Stimulated activated CD4-positive, alpha-beta T cell treated with anti-CD3 and anti-CD28 coated beads, Interleukin-2, amount 100 ng/mL, for 24 hours (primary cell): ENCODE measurements at places on chromosomes 16 and 17.
A peak's percentile ranks its signal among the peaks of the same experiment; 100 is the strongest.

GRCh38 chr16:48054881-48055601 lies 100.8 kb downstream of the ABCC12 start:
- no peak for DNase-seq

DNA sequence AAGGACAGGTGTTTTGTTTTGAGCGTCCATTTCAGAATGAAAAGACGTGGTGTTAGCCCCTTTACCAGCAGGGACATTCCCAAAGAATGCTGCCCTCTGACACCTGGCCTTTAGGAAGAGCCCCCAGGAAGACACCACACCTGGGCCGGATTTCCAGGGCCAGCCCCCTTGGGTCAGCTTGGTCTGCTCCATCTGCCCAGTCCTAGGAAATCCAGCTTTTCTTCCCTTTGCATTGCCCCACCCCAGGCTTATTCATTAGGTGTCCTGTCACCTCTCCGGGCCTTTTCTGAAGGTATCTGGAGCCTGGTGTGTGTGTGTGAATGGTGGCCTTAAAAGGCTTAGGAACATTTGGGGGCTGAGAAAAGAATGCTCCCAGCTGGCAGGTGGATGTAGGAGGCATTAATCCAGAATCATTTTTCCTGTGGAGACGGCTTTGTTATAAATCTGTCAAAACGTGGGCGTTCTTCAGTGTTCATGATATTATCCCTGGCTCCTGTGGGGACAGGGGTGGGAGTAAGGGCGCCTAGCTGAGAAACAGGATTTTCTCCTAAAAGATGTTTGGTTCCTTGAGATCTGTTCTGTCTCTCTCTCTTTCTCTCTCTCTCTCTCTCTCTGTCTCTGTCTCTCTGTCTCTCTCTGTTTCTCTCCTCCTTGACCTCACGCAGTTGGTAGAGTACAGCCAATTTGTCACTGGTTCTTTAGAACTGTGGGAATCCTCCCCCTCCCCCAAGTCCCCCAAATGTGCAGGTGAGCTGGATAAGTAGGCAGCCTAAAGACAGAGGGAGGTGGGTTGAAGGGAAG lies 84.0 kb downstream of the NTN1 start:
- no peak for DNase-seq

DNA sequence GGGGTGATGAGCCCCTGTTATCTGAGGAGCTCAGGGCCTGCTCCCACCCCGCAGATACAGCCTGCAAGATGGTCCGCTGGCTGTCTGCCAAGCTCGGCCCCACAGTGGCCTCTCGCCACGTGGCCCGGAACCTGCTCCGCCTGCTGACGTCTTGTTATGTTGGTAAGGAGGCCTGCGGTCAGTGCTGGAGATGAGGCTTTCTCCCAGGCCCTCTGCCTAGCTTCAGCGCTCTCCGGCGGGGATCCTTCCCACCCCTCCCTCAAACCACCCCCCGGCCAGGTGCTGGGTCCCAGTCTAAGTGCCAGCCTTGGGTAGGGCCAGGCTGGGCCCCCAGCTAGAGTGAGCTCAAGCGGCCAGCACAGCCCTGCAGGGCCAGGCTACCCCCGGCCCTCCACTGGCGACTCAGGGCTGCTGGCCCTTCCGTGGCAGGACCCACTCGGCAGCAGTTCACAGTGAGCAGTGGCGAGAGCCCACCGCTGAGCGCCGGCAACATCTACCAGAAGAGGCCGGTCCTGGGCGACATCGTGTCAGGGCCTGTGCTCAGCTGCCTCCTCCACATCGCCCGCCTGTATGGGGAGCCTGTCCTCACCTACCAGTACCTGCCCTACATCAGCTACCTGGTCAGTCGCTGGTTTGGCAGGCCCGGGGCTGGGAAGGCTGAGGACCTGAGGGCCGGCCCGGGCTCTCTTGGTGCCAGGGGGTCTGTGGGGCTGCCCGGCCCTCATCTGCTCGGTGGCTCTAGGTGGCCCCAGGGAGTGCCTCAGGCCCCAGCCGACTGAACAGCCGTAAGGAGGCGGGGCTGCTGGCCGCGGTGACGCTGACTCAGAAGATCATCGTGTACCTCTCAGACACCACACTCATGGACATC lies 6.1 kb downstream of the WDR81 start:
- DNase-seq, result no peak

DNA sequence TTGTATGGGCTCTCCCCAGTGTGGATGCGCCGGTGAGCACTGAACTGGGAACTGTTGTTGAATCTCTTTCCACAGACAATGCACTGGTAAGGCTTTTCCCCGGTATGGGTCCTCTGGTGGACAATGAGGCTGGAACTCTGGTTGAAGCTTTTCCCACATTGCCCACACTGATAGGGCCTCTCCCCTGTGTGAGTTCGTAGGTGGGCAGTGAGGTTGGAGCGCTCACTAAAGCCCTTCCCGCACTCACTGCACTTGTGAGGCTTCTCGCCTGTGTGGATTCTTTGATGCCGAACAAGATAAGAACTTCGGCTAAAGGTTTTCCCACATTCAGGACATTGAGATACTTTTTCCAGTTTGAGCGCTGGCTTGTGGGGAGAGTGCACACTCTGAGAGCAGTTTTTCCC lies 17.8 kb downstream of the ZSCAN32 start:
- no peak for DNase-seq

GRCh38 chr17:75535119-75535537 lies 9.6 kb downstream of the LLGL2 start:
- peak; percentile 53 for DNase-seq

GRCh38 chr16:50517450-50518252 lies 30.5 kb upstream of the NKD1 start:
- DNase-seq, result no peak

DNA sequence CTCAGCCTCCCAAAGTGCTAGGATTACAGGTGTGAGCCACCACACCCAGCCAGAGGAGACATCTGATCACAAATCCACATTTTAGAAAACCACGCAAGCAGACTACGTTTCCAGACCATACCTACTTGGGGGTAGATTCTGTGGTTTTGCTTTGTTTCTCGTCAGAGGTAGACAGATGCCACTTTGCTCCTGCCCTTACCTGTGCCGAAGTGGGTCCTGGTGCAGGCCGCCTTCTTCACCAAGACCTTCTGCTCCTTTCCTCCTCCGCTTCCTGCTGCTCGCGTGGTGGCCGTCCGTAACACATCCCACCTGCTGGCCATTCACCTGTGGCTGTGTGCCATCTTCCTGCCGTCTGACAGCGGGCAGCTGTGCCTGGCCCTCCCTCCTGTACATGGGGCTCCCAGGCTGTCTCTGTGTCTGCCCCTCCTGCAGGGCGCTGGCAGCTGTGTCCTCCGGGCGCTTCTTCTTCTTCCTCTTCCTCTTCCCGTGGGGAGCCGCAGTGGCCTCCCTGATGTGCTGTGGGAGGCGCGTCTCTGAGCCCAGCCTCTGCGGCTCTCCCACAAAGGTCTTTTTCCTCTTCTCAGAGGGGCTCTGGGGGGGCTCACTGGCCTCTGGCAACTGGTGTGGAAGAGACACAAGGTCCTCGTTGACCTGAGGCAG lies 21.2 kb upstream of the CYTH1 start:
- no peak for DNase-seq

- no peak for DNase-seq
Measured at GRCh38 chr16:54143934-54144571, 142.5 kb downstream of the IRX3 start.

GRCh38 chr17:34581446-34582184 lies 2.2 kb downstream of the TMEM132E start:
- no peak for DNase-seq

DNA sequence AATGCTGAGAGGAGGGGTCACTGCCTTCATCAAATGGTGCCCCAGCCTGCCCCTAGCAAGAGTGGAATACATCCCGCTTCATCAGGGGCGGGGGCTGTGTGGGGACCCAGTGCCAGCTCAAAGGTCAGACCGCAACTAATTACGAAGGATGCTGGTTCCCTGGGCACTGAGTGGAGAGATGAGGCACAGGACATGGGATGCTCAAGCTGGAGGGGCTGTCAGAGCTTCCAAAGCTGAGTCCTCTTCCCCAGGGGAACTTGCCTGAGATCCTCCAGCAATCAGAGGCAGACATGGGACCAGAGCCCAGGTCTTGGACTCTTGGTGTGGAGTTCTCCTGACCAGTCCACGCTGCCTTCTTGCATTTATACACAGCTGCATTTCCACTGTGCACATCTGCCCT lies 18.9 kb downstream of the UNC45B start:
- no peak for DNase-seq

DNA sequence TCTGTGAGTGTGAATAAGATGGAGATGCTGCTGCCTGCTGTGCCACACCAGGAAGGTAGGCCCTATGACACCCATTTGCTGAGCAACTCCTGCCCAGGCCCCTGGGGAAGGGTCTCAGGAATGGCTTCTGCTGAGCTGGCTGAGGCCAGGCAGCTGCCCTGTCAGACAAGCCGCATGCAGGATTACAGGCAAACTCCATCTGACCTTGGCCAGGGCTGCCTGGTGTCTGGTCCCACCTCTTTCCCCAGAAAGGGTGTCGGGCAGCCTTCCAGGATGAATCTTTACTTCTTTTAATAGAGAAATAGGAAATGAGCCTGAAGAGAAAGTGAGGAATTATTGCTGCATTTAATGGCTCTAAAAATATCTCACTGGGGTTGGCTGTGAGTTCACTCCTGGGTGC lies 182.5 kb downstream of the IRX5 start:
- no peak for DNase-seq

- no peak for DNase-seq
Measured at GRCh38 chr16:24986512-24987303, 28.5 kb downstream of the ARHGAP17 start.
